SK-N-SH treated with all-trans-retinoic acid at 6 μM for 48 hours (cell line): ENCODE measurements at places on chromosomes 5 and 9.

DNA sequence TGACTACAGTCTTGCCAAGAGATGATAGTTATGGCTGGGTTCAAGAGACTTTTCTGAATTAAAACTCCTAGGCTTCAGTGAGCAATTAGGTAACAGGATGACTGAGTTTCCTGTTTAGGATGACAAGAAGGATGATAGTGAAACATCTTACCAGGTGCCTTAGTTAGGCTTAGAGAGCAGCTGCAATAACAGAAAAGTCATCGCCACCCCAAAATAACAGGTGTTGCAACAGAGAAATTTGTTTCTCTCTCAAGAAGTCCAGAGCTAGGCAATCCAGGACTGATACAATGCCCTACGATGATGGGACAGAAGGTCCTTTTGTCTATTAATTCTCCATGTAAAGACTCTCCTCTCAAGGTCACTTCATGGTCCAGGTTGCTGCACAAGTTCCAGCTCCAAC, 361.8 kb downstream of the CAAP1 start:
- no peak for ATAC-seq

GRCh38 chr5:55868846-55869245, 17.7 kb downstream of the IL31RA start:
- peak; percentile 99 for ATAC-seq

- ATAC-seq = no peak
These were observed 1778.8 kb upstream of the CDH6 start for GRCh38 chr5:29414681-29415080.

DNA sequence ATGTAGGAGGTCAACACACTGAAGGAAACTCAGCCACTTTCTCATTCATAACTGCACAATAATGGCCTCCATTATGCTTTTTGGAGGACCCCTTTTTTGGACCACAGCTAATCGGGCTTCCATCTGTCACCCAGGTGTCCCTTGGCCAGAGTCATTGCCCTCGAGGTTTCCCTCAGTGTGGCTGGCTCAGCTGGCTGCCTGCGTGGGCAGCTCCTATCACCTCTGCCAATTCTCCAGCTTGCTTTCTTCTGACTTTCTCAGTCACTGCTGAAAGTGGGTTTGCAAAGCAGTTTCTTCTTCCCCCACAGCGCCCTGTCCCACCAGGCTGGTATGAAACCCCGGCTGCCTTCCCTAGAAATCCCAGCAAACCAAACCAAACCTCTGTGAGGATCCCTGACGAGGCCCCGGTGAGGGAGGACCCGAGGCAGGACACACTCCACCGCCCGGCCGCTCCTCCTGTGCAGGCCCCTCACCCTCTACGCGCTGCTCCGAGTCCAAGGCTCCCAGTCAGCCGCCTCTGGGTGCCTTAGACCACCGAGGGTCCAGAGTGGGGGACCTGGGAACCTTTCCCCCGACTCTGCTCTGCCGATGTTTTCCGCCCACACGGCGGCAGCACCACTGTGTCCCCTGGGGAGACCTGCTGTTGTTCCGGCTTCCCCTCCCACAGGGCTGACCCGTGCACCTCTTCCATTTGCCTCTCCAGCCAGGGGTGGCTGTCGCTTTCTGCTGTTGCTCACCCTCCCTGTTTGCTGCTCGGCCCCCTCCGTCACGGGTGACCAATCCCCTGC, 109.5 kb downstream of the TENT4A start:
- ATAC-seq = no peak

- no peak for ATAC-seq
These were observed 94.5 kb downstream of the GRIA1 start for GRCh38 chr5:153584960-153585359.

- ATAC-seq = no peak
These were observed 35.2 kb downstream of the PIK3R1 start for GRCh38 chr5:68250661-68251298.

DNA sequence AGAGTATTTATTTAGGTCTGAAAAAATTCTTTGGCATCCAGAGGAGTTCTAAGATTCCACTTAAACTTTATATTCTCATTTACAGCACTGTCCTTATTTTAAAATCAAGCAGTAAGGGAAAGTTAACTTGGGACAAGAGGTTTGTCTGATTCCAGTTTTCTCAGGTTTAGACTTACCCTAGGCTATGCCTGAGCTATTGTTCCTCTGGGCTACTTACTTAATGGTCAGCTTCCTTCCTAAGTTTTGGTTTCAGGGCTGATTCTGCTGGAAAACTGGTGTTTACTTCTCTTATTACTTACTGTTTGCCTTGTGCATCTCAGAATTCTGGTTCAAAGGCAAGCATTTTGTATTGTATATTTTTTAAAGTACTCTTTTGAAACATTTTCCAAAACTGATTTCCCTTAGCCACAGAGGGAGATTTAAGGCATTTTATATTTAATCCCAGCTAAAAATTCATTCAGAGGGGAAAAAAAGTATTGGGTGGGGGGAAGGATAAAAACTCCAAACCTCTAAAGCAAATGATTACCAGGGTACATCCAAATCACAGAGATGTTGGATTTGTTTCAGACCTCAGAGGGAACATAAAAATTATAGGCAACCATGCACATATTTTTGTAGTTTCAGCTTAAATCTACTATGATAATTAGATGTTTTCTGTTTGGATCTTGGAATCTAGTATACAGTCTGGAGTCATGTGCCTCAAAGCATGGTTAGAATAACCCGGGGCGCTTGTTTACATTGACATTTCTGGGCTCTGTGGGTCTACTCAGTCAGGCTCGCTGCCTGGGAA, 290.0 kb downstream of the ARHGAP26 start:
- no peak for ATAC-seq

DNA sequence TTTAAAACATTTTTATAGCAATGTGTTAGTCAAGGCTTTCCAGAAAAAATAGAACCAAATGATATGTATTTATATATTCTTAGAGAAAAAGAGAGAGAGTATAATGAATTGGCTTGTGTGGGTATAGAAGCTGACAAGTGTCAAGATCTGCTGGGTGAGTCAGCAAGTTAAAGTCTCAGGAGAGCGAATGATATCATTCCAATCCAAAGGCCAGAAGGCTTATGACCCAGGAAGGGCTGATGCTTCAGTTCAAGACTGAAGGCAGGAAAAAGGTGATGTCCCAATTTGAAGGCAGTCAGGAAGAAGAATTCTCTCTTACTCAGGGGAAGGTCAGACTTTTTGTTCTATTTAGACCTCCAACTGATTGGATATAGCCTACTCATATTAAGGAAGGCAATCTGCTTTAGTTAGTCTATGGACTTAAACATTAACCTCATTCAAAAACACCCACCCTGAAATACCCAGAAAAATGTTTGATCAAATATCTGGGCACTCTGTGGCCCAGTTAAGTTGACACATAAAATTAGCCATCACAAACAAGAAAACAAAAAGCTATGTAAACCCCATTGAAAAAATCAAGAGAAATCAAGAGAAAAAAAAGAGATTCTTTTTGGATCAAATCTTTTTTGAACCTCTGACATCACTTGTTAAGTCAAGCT, 189.6 kb downstream of the PIK3R1 start:
- no peak for ATAC-seq

DNA sequence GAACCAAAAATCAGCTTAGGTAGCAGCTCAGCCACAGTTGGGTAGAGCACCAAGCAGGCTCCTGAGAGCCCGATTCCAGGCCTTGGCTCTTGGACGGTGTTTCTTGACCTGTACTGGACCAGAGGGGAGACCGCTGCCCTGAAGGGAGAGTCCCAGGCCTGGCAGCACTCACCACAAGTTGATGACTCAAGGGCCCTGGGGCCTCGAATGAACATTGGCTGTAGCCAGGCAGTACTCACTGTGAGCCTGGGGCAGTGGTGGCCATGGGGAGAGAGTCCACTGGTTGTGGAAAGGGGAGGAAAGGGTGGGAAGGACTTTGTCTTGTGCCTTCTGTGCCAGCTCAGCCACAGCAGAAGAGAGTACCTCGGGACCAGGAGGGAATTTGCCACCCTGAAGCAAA, 166.1 kb downstream of the EDIL3 start:
- peak; percentile 44 for ATAC-seq

DNA sequence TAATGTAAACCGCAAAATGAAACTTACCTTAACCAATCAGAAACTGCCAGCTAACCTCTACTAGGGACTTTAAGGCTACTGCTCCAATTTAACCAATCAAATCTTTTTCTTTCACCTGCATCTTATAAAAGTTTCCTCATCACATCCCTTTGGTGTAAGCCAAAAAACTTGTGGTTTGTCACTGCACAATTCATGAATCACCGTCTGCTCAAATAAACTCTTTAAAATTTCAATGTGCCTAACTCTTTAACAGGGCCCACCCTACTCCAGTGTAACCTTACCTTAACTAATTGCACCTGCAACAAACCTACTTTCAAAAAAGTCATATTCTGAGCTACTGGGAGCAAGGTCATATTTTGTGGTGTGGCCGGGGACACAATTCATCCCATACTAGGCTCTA, 172.2 kb upstream of the GRAMD2B start:
- no peak for ATAC-seq

DNA sequence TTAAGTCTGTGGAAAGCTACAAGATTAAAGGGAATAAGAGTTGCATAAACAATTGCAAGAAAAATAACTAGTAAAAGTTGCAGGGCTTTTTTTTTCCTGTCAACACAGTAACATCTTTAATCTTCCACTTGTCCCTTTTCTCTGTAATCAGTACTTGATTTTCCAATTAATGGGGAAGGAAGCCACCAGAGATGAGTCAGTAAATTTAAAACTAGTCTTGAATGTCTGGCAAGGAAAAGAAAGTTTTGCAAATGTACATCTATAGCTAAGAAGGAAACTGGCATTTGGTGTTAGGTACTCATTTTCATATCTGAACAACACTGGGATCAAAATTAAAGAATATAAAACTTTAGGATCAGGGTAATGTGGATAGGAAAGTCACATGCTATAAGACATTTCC, 17.1 kb downstream of the DAP start:
- no peak for ATAC-seq

DNA sequence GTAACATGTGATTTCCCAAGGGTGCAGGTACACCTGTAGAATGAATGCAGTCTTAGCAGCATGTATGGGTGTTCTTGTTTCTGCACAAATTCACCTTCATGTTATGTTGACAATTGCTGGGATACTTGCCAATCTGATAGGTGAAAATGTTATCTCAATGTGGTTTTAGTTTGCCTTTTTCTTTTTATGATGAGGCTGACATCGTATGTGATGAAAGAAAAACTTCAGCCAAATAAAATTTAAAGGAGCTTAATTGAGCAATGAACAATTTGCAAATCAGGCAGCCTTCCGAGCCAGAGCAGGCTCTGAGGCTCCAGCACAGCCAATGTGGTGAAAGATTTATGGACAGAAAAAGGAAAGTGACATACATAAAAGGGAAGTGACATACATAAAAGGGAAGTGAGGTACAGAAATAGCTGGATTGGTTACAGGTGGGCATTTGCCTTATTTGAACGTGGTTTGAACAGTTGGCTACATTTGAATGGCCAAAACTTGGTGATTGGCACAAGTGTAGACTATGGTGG, 10.5 kb downstream of the TAL2 start:
- ATAC-seq = no peak

GRCh38 chr5:143008032-143008431, 237.9 kb downstream of the ARHGAP26 start:
- no peak for ATAC-seq

- peak; percentile 67 for ATAC-seq
These were observed 156.8 kb downstream of the GAPVD1 start for GRCh38 chr9:125418404-125418803.

GRCh38 chr5:63655043-63655442, 307.2 kb downstream of the HTR1A start:
- ATAC-seq = no peak

- no peak for ATAC-seq
These were observed 38.2 kb downstream of the CNOT8 start for GRCh38 chr5:154896562-154897165.

DNA sequence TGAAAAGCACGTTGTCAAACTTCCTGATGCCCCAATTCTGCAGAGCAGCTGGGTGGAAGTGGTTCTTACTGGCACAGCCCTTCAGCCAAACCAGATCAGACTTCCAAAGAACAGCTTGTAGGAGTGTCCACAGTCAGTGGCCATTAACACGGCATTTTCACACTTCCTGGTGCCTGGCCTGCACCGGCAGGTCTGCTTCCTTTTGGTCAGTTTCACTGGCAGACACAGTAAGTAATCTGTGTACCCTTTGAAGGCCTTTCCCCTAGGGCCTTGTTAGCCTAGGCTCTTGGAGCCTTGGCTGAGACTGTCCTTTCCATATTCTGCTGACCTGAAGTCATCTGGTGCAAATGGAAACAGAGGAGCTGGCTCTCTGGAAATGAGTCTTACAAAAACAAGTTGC, 297.5 kb upstream of the TNC start:
- ATAC-seq = no peak

DNA sequence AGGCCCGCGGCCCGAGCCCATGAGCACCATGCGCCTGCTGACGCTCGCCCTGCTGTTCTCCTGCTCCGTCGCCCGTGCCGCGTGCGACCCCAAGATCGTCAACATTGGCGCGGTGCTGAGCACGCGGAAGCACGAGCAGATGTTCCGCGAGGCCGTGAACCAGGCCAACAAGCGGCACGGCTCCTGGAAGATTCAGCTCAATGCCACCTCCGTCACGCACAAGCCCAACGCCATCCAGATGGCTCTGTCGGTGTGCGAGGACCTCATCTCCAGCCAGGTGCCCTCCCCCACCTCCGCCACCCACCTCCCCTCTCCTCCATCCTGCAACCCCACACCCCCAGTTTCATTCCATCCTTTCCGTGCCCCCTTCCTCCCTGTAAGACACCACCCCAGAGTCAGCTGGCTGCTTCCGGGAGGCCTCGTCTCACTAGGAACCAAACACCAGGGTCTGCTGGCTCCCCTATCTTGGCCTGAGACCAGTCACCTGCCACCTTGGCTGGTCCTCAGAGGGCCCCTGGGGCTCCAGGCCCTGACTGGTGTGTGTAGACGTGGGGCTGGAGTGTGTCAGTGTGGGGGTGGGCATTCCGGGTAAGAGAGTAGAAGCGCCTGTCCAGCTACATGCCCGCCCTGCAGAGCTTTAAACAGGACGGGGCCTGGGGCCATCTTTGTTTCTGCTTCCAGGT, 655 bp downstream of the GRIN1 start:
- no peak for ATAC-seq

DNA sequence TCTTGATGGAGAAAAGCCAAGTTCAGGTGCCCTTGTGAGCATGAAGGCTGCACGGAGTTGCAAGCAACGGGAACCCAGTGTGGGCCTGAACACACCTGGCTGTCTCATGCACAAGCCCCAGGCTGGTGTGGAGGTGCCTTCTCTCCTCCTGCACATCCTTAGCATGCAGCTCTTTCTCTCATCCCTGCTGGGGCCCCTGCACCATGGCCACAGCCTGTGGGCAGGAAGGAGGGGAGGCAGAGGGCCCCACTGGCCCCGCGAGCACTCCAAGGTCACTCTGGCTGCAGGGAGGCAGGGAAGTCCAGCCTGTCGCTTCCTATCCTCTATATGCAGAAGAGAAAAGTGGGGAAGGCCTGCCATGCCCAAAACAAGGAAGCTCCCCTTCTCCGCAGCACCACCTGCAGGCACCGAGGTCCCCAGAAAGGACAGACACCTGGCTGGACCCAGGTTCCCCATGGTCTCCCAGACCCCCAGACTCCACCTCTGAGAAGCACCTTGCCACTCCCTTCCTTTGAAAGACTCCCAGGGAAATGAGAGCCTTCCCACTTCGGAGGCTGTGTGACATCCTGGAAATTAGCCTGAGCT, 18.6 kb downstream of the STKLD1 start:
- ATAC-seq = no peak

- ATAC-seq = no peak; the same call in 1 of the 3 replicates
These were observed 538 bp upstream of the ARHGEF28 start for GRCh38 chr5:73625372-73625943.
